DMS79 treated with DMSO at 0.1 percent for 48 hours (cell line): ENCODE measurements at places on chromosomes 1 and 21.
A peak's percentile ranks its signal among the peaks of the same experiment; 100 is the strongest.

GRCh38 chr1:203714446-203714845 is 50.5 kb upstream of the LAX1 start:
- no peak for DNase-seq

DNA sequence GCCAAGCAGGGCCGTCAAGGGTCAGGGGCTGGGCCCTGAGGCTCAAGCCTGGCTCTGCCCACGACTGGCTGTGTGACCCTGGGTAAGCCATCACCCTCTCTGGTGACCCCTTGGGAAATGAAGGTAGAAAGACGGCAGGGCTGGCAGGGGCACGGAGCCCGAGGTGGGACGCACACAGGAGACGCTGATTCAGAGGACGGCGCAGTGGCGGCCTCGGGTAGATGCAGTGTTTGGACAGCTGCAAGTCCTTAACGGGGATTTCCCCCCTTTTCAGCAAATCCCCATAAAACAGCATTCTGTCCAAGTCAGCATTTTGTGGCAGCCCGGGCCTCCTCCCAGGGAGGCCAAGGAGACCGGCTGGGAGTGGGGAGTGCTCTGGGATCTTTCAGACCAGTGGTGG is 16.7 kb downstream of the COL8A2 start:
- no peak for DNase-seq

DNA sequence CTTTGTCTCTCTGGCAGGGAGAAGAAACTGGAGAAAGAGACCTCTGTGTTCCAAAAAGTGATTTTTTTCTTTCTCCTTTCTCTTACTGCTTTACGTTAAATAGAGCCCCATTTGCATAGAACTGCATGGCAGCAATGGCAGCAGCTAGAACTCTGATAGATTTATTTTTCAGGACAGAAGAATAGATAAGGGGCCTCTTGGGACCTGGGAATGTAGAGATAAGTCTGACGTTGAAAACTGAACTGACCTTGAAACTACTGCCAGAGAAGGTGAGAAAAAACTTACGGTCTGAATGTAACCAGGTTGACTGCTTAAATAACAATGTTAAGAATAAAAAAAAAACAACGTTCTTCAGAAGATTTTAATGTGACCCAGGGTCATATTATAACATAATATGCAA is 25.4 kb upstream of the B3GALT5 start:
- no peak for DNase-seq

GRCh38 chr1:213858581-213858980 is 129.2 kb upstream of the PROX1 start:
- no peak for DNase-seq

GRCh38 chr1:92439291-92439690 is 47.4 kb downstream of the GFI1 start:
- no peak for DNase-seq

GRCh38 chr1:17688217-17688810 is 66.8 kb upstream of the ACTL8 start:
- DNase-seq, result no peak

- no peak for DNase-seq
Measured at GRCh38 chr1:23074012-23074411, 54.7 kb downstream of the KDM1A start.

DNA sequence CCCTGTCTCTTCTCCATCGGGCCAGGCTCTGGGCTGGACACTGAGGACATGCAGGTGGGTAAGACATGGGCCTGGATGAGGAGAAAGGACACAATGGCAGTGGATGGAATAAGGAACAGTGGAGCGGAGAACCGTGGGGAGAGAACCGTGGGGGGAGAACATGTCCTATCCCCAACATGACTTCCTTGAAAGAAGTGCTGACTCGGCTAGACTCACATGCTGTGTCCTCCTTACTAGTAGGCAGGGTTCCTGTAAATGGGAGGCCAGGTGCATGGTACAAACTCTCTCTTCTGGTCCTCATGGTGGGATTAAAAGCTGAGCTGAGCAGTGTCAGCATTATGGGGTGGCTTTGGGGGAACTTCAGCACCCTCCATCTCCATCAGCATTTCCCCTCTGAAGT is 137.4 kb upstream of the CSF3R start:
- no peak for DNase-seq

DNA sequence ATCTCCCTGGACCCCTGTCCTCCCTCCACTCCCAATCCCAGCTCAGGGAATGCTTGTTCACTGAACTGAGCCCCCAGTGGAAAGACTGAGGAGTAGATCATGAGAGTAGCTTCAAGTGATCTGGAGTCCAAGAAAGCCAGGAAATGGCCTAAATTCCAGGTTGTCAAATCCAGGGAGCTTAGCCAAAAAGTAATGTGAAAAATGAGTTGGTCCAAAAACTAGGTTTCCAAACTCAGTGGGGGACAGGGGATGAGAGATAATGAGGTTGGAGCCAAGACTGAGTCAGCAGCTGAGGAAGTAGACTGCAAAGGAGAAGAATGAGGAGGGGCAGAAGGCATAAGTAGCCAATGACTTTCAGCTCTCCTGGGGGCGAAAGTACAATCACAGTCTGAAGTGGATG is 284.1 kb upstream of the BEND5 start:
- DNase-seq, result no peak

DNA sequence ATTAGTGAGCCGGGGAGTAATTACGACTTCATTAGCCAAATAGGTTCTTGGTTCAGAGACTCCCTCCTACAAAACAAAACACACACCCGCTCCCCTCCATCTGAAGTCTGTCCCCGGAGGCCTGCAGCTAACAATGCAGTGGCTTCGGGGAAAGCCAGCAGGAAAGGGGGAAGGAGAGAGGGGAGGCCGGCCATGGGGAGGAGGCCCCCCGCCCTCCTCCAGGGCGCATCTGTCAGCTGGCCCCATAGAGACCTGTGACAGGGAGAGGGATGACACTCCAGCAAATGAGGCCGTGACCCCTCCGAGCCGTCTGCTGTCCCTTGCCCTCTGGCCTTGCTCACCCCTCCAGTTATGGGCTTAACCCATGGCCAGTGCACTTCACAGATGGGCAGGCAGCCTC is 12.1 kb upstream of the CNTN2 start:
- DNase-seq, result no peak

- peak; percentile 10 for DNase-seq
Measured at GRCh38 chr1:33735624-33736023, 128.3 kb upstream of the HMGB4 start.

DNA sequence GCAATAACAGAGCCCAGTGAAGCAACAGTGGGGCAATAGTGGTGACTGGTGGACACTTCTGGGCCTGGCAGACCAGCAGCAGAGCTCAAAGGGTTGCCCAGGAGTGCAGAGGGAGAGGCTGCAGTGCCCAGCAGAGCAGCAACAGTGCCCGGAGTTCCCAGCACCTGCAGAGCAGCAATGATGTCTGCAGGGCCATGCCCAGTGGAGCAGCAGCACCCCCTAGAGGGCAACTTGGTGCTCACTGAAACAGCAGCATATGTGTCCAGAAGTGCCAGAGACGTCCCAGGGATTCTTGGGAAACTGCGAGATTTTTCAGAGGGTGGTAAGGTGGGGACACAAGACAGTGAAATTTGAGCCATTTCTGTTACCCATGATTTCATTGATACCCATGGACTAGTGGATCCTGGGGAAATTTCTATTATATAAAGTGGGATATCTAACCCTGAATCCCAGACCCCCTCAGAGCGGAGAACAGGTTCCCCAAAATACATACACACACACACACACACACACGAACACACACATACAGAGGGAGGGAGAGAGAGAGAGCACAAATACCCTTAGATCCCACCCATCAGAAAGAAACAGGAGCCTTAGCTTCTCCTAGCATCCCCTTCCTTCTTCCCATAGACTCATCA is 156.9 kb upstream of the GJB5 start:
- peak; percentile 79 for DNase-seq

- DNase-seq, result peak; percentile 47
Measured at GRCh38 chr1:16068356-16069270, 4.8 kb downstream of the FAM131C start.

- DNase-seq, result no peak
Measured at GRCh38 chr1:17215545-17215890, 10.6 kb downstream of the PADI1 start.

DNA sequence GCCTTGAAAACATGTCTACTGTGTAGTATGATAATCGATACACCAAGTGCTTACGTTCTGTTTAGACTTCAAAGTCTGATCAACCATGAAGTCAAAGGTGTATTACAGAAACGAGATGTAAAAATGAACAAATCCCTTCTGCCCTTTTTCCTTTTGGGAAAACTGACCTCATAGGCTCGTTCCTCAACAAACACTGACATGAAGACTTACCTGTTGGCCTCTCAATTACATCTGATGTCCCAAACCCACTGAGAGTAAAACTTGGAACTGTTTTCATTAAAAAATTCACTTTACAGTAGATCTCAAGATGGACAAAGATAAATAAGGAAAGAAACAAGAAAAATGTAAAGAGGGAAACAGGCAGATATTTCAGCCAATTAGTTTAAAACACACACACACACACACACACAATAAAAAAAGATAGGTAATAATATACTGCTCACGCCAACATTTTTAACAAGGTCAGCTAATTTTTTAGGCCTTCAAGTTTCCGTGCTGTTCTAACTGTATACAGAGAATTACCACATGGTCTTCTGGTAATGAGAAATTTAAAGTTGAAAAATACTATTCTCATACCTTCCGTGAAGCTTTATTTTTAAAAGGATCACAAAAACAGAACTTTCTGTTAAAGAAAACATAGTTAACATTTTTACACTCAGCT is 2.1 kb downstream of the HMGN1 start:
- no peak for DNase-seq

- DNase-seq, result no peak
Measured at GRCh38 chr1:209062081-209062620, 521.4 kb upstream of the CAMK1G start.

GRCh38 chr1:83905315-83905907 is 93.5 kb downstream of the TTLL7 start:
- DNase-seq, result peak; percentile 10

- no peak for DNase-seq
Measured at GRCh38 chr1:108949044-108949443, 14.2 kb downstream of the CLCC1 start.

DNA sequence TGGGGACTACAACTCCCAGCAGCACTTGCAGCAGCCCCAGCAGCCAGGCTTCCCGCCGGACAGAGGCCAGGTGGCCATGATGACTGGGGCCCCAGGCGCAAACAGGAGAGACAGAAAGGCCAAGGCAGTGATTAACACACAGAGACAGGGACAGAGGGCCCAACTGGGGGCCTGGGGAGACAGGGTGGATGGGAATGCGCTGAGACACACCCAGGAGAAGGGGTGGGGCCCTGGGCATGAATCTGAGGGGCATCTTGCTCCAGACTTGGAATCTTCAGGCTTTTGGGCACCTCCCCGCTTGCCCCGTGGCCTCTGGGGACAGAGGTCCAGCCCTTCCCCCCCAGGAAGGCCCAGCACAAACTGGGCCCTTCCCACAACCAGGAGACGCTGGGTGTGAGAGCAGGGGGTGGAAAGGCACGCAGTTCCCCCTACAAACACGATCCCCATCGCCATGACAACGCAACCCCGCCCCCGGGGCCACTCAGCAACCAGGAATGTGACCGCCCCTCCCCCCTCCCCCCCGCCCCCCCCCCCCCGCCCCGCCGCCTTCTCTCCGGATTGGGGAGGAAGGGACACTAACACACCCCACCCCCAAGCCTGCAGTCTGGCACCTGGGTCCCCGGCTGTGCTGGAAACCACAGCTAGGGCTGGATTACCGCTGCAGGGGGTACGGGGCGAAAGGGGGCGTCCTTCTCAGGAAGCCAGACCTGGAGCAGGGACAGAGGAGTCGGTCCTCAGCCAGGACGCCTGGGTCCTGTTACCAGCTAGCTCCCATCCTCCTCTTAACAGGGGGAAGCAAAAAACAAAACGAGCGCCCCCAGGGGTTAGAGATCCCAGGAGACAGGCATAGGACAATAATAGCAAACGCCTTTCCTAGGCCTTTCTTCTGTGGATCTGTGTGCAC is 4.5 kb downstream of the HDGF start:
- DNase-seq, result peak; percentile 40

DNA sequence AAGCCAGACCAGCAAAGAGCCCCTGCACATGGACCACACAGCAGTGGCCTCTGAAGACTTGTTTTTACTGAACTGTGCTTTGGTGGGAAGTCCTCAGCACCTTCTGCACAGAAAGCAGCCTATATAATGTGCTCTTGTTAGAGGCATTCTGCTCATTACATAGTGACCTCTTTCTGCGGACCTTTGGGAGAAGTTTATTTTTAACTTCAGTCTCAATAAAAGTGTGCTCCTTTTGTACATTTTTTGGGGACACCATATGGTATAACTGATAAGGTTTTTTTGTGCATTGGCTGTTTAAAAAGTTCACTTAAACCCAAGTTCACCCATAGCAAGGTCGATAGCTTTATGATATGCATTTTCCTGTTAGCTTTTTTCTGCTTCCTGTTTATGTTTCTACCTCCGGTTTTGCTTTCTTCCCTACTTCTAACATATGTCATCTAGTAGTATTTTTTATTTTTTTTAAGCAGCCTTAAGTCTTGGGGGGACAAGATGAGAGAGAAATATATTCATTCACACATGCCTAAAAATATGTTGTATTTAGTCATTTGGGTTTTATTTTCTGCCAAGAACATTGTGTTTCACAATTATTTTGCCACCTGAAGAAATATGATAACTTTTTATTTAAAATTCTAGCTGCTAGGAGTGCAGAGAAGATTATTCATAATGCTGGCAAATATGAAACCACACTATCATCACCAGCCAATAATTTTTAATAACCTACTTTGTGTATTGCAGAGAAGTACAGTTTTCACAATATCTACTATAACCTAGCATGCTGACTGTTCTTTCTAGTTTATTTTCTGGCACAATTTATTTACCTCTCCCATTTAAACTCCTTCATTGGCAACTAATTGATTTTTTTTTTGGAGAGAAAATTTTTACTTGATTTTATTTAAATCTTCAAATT is 22.9 kb upstream of the SLC19A2 start:
- no peak for DNase-seq

DNA sequence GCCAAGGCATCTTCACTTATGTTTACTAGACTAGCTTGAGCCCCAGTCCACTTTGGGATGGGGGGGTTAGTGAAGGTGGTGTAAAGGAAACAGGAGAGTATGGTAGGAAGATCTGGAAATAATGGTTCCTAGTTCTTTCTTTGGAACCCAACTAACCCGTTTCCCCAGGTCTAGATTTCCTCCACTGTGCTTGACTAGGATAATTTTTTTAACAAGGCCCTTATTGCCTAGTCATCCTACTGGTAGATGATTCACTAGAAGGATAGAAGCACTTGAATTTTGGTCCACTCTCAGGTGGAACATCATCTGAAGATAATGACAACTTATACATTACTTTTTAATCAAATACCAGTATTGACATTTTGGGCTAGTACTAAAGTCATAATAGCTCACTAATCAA is 45.9 kb upstream of the MYOCOS start:
- no peak for DNase-seq

DNA sequence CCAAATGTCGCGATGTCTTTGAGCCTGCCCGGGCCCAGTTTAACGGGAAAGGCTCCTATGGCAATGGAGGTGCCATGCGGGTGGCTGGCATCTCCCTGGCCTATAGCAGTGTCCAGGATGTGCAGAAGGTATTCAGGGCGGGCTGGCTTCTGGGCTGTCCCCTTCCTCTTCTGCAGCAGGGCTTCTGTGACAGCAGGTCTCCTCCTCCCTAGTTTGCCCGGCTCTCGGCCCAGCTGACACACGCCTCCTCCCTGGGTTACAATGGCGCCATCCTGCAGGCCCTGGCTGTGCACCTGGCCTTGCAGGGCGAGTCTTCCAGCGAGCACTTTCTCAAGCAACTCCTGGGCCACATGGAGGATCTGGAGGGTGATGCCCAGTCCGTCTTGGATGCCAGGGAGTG is 3.0 kb downstream of the ADPRS start:
- no peak for DNase-seq

GRCh38 chr1:60950224-60951063 is 131.9 kb upstream of the NFIA start:
- no peak for DNase-seq

- DNase-seq, result peak; percentile 35
Measured at GRCh38 chr1:94236630-94237290, 624 bp downstream of the ARHGAP29 start.

GRCh38 chr1:11880181-11880575 is 21.4 kb upstream of the NPPB start:
- no peak for DNase-seq
